Heart right ventricle (tissue), 16 donors: ENCODE measurements at places on chromosomes 12 and 14.

DNA sequence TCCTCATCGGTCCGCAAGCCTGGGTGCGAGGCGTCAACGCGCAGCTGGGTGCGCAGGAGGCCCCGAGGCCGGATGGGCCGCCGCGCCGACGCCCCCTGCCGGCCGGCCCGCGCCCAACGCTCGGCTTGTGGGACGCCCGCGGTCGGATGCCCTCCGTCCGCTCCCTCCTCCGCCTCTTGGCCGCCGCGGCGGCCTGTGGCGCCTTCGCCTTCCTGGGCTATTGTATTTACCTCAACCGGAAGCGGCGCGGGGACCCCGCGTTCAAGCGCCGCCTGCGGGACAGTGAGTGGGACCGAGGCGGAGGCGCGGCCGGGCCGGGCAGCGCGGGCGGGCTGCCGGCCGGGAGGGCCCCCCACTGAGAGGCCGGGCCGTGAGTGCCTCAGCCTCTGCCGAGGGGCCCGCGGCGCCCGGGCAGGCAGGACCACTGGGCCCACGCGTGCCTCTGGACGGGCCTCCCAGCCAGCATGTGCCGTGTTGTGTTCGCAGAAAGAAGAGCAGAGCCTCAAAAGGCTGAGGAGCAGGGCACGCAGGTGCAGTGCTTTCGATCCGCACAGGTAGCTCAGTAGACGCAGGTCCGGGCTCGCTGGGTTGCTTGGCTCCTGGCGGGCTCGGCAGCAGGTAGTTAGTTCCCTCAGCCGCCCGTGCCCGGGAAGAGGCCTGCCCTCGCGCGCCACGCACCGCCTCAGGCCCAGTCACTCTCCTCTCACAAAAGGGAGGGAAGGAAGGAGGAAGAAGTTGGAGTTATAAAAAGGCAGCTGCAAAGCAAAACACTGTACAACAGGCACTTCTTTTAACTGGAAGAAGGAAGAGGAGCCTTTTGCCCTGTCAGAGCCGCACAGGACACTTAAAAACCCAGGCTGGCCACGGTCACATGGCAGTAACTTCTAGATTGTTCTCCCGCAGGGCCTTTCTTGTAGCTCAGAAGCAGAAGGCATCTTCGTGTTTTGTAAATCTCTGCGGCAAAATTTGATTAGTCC is at the start of gene TOMM20L:
TSS of gene TOMM20L (plus strand) at position 119 of the 977 bp plus-strand sequence. CDS start at position 147, 28 bp downstream.
- DNase-seq: peak; percentile 73

DNA sequence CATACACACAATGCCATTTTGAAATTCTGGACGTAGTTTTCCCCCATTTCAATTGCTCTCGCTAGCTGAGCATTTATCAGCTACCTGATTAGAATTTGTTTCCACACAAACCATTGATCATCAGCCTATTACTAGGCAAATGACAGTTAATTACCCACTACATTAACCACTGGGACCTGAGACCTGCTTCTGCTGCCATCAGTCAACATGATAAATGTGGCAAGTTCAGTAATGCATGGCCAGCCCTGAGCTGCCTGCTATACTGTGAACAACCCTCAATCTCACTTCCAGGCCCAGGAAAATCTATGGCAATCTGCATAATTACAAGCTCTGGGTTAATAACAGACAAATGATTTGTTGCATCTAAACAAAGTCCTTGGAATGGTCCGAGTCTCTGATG is 43.5 kb downstream of the LMO3 start:
- no peak for DNase-seq

DNA sequence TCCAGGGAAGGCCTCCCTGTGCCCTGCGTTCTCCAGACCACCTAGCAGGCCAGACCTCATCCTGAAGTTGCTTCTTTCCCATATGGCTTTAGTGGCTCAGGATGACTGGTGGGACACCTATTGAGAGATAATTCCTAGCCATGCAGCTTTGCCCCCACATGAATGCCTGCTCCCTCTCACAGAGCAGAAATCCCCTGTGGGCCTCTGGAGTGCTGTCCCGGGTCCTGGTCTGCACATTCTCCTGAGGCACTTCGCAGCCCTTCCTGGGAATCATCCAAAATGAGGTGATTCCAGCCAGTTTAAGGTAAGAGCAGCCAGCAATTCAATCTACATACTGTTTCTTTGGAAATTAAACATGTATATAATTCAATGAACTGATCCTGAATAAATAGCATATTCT is 135.9 kb downstream of the GPR65 start:
- no peak for DNase-seq

GRCh38 chr14:77139540-77140358 is 1.8 kb downstream of the ZDHHC22 start:
- no peak for DNase-seq

GRCh38 chr12:56724972-56725722 is at the start of gene NACA:
Gene NACA, minus strand, starts transcription at chr12:56725299. Its CDS starts 778 bp downstream, at chr12:56724521.
- DNase-seq: peak; percentile 97

DNA sequence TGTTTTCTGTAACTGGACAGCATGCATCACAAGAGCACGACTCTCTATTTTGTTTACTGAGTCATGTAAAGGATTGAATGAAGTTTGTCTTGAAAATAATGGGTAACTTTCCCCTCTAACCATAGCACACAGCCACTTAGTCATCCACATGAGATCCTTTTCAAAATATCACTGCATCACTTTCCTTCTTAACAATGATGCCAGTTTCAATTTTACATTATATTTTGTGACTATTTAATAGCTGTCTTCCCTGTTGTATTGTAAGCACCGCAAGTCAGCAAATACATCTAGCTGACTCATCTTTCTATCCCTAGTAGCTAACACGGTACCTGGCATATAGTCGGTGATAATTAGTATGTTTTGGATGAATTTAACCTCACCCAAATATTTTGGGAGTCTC is 83.3 kb upstream of the PPM1H start:
- no peak for DNase-seq

- no peak for DNase-seq
Measured at GRCh38 chr12:25550186-25550585, 2.9 kb downstream of the LMNTD1 start.

DNA sequence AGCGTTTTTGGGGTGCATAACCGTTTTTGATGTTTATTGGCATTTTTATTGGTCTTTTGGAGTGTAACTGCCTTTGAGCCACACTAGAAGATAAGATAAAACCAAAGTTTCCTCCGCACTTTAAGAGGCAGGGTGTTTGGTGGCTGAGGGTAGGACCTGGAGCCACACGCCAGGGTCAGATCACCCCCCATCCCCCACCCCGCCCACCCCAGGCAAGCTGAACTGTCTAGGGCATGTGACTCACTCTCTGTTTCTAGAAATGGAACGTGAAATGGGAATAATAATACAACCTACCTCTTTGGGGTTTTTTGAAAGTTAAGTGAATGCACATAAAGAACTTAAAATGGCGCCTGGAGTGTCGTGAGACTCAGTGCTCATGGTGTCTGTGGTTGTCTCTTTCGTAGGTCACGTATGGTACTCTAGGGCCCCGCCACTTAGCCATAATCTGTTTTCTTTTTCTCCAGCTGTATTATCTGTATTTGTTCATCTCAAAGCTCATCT is 56.0 kb downstream of the PPP2R5C start:
- no peak for DNase-seq

DNA sequence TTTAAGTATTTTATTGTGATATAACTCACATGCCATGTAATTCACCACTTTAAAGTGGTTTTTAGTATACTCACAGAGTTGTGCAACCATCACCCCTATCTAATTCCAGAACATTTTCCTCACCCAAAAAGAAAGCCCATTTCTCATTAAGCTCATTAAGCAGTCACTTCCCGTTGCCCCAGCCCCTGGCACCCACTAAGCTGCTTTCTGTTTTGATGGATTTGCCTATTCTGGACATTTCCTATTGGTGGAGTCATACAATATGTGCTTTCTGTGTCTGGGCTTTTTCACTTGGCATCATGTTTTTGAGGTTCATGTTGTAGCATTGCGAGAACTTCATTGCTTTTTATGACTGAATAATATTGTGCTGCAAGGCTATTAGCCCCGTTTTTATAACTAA is 66.0 kb downstream of the ARL6IP4 start:
- no peak for DNase-seq

DNA sequence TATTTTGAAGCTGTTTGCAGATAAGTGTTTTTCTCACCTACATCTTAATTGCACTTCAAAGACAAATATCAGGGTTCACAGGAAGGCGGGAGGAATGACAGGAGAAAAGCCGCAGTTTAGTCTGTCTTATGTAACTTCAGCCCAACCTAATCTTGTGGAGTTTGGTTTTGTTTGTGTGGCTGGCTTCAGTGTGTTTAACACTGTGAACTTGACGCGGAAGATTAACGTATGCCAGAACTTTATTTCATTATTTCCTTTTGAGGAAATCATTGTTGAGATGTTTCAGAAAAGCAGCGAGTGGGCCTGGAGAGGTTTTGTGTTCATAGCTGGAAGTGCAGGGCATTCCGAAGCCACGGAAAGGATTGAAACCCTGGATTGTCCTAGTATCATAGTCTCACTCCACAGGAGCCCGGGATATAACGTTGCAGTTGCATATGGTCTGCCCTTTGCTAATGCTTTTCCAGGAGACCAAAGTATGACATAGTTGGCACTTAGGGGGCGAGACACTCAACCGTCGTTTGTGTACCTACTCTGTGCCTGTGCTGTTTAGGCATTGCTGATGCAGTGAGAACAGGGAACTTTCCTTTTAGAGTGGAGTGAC is 2.0 kb downstream of the PELI2 start:
- DNase-seq: no peak

- DNase-seq: peak; percentile 97
Measured at GRCh38 chr12:55996715-55997534, at the start of gene SUOX. Gene SUOX, plus strand, starts transcription at chr12:55997276. Its CDS starts 4,946 bp downstream, at chr12:56002222.

DNA sequence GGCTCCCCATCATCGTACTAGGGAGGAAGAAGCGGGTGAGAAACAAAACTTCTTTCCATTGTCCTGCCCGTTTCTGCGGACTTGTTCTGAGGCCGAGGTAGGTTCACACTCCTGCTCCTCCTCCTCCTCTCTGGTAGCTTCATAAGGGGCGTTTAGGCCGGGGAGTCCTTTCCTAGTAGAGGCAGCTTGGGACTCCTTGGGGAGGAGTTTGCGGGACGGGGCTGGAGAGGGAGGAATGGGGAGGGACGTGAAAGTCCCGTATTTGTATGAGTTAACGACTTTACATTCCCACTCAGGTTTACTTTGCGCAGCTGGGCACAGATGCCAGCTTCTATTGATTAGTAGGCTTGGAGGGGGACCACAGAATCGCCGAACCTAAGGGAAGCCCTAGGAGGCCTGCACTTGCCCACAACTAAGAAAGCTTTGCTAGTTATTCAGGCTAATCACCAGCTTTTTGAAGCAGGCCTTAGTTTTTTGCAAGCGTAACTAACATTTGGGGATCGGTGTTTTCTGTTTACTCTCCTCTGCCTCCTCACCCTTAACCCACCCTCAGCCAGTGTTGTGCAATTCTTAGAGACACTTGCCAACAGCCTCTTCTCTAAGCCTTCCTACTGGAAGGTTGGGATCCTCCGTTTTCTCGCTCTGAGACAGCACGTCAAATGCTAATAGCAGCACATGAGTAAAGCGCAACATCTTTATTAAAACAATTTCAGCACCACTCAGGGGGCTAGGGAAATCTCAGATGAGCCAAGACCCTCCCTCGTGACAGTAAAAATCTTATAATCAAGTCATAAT is 499 bp downstream of the RNASE4 start:
- DNase-seq: peak; percentile 18

DNA sequence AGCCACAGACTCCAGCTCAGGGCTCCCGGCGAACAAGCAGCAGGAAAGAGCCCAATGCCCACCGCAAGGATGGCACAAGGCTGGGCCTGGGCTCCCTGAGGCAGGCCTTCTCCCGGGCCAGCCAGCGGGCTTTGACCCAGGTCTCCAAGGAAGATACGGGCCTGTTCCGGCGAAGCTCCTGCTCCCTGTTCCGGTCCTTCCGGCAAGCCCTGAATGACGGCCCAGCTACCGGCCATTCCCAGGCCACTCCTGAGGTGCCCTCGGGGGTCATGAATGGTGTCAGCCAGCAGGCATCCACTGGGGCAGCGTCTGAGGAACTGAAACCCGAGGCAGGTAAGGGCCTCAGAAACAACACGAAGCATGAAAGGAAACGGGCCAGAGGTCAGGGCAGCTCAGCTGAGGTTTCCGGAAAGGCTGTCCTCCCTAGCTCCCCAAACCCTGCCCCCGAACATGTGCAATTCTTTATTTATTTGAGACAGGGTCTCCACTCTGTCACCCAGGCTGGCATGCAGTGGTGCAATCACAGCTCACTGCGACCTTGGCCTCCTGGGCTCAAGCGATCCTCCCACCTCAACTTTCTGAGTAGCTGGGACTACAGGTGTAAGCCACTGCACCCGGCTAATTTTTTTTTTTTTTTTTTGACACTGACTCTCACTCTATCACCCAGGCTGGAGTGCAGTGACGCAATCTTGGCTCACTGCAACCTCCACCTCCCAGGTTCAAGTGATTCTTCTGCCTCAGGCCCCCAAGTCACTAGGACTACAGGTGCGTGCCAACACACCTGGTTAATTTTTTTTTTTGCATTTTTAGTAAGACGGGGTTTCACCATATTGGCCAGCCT is 6.0 kb downstream of the EXOC3L4 start:
- DNase-seq: no peak

DNA sequence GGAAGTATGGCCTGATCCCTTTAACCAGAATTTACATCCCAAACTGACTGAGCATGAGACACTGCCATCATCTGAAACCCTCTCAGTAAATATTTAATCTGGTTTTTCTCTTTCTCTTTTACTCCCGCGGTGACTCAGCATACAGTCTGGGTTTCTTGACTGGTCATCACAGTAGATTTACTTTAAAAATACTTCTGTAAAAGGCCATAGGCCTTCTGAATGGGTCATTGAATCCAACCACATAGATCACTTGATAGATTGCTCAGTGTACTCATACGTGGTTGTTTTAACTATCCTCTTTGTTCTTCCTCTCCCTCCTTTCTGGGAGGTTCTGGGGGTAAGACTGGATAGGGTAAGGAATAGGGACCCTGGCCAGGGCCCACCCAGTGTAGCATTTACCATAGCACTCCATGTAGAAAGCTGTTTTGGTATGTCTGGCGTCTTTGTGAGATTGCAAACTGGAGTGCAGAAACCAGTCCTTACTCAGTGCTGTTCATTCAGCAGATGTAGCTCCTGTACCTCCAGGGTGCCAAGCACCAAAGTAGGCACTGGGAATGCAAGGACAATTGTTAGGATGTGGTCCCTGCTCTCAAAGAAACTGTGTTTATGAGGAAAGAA is 165.7 kb downstream of the SRGAP1 start:
- DNase-seq: no peak

DNA sequence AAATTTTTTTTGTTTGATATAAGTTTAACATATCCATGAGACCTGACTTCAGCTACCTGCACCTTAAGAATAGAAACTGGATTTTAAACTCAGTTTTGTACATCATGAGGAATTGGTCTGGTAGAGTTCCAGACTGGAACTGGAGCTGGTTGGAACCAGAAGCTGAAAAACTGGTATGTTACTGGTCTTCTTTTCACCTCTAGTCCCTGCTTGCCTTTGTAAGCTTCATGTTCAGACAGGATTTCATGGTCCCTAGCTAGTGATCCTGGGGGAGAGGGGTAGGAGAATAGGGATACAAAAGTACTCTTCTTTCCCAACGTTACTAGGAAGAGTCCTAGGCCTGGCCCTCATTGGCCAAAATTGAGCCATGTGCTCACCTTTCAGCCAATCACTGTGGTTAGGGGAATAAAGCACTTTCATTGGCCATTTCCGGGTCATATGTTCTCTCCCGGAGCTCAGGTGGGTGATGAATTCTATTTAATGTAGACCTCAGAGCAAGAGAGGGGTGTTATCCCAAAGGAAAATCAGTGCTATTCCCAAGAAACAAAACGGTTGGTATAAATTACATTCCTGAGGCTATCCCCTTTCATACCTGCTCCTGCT is 36.9 kb upstream of the APPL2 start:
- no peak for DNase-seq
